NCI-H2107 (cell line): ENCODE measurements at places on chromosomes 3 and 15.

GRCh38 chr15:80834906-80835305, 55.7 kb downstream of the CEMIP start:
- no peak for DNase-seq

GRCh38 chr3:38131621-38132369, 5.1 kb downstream of the ACAA1 start:
- no peak for DNase-seq

DNA sequence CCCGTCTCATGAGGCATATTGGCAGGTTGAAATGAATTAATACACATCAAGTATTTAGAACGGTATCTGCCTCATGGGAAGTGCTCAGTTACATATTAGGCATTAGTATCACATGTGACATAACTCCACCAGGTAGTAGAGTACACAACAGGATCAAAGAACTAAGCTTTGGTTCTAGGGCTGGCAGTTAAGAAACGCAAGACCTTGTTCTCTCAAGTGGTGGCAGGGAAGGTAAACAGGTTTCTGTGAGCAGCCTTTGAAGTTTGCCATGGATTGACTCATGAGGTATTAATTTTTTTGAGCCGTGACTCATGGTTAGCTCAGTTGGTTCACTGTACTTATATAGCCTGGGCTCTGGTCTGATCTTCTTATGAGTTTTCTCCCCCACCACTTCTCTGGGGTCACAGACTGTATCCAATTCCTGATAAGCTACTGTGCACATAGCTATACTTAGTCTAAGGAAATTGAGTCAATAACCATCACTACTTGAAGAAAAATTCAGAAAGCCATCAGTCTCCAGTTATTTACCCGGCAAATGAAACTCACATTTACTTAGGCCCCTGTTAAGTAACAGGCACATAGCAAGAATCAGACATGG, 155.6 kb upstream of the STT3B start:
- no peak for DNase-seq

GRCh38 chr3:126638790-126639189, 16.1 kb downstream of the TXNRD3 start:
- no peak for DNase-seq

DNA sequence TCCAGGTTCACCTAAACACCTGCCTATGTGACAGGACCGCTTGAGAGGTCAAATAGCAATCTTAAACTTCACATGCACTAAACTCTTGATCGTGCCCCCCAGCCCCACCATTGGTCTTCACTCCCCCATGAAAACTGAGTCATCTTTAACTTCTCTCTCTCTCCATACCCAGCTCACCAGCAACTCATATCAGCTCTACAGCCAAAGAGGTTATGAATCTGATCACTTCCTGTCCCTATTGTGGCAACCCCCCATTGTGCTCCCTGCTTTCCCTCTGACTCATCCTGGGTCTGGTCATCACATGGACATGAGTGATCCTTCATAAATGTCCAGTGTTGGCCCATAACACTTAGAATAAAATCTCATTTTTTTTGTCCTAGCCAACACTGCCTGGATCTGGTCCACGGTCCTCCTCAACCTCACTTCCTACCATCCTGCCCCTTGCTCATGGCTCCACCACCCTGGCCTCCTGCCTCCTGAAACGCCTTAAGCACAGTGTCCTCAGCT, 103.4 kb upstream of the HACD2 start:
- DNase-seq = no peak

DNA sequence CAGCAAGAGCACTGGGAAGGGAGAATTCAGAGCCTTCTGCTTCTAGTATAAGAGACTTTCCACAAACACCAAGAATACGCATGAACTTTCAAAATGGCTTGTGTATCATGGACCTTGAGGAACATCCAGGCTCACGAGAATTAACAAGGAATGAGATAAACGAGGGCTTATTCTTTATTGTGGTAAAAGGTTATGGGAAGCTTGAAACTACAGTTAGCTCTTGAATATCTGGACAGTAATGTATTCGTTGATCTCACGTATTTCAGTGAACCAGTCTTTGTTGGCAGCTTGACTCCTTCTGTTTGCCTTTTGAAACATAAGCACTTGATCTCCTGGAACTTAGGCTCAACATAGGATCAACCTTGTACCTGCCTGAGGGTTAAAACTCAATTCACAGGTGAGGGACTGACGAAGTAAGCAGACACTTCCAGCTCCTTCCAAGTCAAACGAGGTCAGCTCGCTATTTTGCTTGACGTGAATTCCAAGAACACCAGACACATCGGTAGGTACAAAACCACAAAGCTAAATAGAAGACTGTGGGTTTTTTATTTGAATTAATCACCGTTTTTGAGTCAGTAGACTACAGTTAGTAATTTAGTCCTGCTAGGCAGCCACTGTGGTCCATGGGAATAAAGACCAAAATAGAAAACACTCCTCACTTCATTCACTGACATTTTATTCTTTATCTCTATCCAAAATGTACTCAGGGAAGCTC, 30.8 kb downstream of the GALNT15 start:
- no peak for DNase-seq

DNA sequence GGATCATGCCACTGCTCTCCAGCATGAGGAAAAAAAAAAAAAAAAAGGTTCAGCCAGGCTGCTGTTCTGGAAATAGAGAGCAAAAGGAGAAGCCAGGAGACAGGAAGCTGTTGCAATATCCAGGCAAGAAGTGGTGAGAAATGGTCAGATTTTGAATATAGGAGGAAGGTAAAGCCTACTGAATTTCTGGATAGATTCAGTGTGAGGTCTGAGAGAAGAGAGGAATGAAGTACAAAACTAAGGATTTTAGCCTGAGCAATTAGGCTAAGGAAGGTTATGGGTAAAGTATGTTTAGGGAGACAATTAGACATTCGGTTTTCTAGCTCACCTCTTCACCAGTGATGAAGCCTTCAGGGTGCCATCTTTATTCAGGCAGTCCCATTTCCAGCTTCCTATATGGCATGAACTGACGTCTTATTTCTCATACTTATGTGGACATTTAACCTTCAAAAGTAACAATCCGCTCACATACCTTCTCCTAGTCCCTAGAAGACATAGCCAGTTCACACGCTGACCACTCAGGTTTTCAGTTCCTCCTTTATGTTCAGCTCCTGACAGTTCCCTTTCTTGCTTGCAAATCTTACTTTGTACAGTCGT, 57.2 kb downstream of the KIF9 start:
- no peak for DNase-seq

GRCh38 chr3:49112262-49112661, 7.7 kb upstream of the QARS1 start:
- no peak for DNase-seq

GRCh38 chr3:175475765-175476164, 616.6 kb downstream of the NAALADL2 start:
- DNase-seq = no peak

GRCh38 chr15:99928429-99928981, 195.3 kb upstream of the LYSMD4 start:
- no peak for DNase-seq

GRCh38 chr3:42290966-42291714, 25.2 kb upstream of the CCK start:
- no peak for DNase-seq

DNA sequence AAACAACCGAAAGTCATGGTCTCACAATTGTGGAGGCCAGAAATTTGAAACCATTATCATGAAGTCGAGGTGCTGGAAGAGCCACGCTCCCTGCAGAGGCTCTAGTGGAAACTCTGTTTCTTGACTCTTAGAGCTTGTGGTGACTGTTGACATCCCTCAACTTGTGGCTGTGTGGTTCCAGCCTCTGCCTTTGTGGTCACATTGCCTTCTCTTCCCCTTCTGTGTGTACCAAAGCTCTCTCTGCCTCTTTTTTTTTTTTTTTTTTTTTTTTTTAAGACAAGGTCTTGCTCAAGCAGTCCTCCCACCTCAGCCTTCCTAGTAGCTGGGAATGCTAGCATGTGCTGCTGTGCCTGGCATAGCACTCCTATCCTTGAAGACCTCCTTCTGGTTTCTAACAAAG, 48.7 kb upstream of the CRTC3 start:
- DNase-seq = no peak

DNA sequence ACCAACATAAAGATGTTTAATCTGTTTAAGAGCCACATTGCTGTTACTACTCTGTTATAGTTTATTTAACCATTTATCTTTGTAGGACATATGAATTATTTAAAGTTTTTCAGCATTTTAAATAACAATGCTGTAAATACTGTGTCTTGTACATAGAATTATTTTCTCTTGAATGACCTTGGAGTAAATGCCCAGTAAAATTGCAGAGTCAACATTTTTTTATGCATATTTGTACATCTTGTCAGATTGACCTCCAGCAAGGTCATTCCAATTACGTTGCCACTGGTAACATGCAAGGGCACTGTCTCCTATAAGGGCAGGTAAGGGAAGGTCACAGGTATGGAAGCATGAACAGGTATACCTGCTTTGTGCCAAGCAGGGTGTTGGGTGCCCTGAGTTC, 64.3 kb downstream of the RLBP1 start:
- DNase-seq = no peak

DNA sequence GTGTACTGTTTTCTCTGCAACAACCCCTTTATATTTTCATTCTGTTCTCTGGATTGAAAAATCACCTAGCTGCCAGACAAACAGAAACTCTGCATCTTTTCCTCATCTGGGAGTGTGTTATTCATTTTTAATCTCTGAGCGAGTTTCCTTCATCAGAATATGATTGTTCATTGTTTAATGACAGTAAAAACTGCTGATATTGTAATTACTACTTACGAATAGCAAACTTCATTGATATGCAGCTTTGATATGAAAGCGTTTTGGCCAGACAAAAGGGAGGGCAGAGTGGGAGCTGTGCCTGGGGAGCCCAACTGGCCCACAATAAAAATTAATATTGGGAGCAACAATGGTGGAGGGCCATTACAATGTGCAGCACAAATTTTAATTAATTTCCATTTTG, 132.7 kb upstream of the SKOR1 start:
- no peak for DNase-seq

DNA sequence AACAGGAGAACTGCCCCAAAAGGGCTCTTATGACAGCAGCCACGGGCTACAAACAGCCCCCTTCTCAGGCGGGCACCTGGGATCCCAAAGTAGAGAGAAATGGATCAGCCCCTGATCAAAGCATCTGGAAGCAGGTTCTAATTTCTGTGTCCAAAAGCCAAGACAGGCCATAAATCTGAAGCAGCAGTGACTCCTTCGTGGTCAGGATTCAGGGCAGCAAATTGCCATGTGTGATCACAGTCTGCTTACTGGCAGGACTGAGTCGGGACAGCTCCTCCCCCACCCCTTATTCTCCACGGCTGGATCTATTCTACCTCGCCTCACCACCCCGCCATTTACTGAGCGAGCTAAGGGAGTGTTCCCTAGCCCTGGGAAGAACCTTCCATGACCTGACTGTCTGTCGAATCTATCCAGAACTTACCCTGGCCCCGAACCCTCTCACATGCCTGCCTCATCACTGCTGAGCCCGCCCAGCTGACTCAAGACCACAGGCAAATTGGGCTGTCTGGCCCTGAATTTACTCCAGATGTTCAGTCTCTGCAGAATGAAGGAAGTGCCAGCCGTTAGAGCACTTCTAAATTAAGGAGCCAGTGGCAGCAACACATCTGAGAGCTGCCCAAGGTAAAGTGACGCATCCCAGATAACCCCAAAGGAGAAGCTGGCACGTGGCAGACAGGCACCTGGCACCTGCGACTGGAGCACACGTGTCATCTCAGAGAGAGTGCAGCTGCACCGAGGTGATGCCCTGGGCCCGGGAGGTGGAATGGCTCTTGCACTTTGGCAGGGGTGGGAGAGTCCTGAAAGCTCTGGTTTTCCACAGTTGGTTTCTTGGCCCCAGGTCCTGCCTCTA, 1.3 kb downstream of the LRRC15 start:
- no peak for DNase-seq

GRCh38 chr3:177530908-177531307, 333.6 kb upstream of the TBL1XR1 start:
- no peak for DNase-seq

GRCh38 chr3:5093731-5094130, 28.4 kb upstream of the ARL8B start:
- no peak for DNase-seq

GRCh38 chr15:26179906-26180305, 316.8 kb upstream of the ATP10A start:
- DNase-seq = no peak

DNA sequence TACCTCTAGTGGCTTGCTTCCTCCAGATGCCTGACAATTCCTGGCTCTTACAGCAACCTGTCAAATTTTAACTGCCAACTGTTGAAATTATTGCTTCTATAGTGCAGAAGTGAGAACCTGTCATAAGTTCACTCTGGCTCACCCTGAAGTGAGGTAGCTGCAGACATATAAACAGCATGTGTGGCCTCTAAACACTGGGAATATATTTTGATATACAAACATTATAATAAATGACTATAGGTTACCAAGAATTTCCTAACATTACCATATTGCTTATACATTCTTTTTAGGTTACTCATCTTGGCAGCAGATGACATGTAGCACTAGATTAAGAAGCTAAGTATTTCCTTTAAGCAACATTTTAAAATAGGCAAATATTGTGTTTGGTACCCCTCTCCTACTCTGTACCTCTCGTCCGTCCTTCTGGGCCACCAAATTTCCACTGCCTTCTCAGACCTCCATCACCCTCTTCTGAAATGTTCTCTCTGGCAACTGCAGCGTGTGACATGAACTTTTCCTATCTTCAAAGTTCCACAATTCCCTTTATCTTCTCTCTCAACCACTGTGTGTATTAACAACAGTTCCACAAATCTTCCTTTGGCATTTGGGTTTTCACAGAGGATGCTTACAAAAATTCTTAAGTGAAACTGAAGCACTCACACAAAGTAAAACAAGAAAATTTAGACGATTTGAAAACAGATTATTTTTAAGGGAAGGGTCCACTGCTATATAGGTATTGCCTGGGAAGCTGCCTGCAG, 15.3 kb upstream of the XXYLT1 start:
- DNase-seq = no peak

DNA sequence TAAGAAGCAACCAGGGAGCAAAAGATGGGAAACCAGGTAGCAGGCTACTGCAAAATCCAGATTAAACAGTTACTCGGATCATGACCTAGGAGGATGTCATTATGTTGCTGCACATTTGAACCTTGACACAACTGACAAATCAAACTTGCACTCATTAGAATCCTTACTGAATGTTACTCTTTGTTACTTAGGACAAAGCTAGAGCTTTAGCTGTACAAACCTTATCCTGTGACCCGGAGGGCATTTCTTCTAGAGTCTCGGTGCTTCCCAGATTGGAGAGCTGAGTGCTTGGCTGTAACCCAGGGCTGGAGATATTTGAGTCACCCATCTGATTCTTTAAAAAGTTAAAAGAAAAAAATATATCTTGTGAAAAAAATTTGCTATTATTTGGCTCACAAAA, 43.4 kb downstream of the DCP1A start:
- DNase-seq = no peak

GRCh38 chr15:60555291-60555690, 76.3 kb upstream of the ICE2 start:
- peak; percentile 56 for DNase-seq

- no peak for DNase-seq
These were observed 13.7 kb downstream of the PDHB start for GRCh38 chr3:58419780-58420507.

DNA sequence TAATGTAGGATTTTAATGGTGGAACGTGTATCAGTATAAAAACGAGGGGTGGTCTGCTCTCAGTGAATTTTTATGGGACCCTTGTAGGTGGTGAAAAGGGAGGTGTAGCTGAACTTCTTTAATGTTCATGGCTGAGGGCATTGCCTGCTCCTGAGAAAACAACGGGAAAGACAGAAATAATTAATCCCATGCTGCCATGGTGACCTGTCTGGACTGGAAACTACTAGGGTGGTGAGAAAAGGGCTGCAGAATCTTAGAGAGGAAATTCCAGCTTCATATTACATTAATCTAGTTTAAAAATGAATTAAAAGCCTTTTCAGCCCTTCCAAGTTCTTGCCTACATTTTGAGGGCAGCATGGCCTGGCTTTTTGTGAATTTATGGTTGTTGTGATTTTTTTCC, 47.6 kb downstream of the ZBTB38 start:
- DNase-seq = no peak
